ENCODE measurements at places on chromosomes 2 and 18.

DNA sequence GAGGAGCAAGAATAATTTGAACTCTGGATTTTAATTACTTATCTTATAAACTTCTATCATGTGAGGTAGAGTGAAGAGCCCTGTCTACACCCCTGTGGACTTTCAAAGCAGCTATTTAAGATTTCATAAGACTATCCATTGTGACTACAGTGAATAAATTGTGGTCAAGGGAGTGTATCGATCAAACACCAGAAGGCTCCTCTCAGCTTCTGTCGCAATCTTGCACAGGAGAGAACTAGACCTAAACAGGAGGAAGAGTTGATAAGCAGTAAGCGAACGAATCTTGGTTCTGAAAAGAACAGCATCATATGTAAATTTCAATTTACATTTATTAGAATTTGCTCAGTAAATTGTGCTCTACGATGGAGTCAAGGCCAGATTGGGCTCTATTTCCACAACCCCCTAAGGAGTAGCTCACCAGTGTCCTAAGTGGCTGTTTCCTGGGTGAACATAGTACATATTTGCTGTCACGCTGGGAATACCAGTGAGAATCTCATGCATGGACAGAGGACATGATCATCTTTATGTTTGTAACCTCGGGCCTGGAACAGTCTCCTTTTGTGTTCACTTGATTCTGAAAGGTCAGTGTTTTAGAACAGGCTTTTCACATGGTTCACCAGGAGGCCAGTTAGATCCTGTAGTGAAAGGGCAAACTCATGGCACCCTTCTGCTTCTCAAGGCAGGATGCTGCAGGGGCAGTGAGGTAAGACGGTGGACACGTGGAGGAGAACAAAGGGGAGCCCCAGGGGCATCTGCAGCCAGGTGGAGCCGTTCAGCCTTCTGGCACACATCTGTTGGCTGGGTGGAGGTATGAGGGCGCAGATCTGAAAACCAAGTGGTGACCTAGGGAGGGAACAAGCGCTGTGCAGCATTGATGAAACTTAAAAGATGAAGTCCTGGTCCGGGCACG, 33.3 kb downstream of the NPAS2 start:
- DNase-seq: no peak

DNA sequence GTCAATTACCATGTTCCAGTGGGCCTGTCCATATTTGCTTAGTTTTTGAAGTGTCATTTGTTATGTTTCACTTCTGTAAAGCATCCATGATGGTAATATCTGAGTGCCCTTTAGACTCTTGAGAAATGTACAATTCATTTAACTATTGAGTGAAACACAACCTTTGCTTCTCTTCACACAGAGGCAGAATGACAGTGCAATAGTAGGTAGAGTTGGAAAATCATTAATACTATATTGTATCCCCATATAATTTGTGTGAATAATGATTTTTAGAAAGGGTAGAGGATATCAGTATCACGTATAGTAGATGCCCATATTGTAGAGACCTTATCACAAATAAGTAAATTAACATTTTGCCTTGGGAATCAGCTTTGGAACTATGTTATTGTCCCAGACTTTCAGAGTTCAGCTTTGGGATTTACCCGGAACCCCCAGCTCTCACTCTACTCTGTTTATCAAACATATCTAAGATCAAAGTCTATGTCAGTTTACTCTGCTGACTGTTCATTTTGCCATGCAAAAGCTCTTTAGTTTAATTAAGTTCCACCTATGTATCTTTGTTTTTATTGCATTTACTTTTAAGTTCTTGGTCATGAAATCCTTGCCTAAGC, 172.7 kb upstream of the NOL4 start:
- no peak for DNase-seq

DNA sequence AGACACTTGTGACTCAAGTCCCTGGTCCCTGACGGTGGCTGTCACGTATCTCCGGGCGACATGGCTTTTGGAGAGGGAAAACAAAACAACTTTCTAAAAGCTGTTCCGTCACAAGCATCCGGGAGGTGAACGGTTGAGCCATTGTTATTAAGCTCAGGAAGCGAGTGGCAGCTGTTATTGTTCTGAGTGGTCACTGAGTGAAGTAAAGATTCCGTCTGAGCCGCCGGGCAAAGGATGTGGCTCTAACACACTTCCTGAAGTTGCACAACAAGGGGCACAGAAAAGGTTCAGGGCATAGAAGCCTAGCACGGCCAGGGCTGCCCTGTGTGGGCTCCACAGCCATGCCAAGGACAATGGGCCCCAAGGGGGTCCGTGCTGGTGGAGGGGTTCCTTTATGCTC, 24.3 kb downstream of the INPP5D start:
- no peak for DNase-seq

DNA sequence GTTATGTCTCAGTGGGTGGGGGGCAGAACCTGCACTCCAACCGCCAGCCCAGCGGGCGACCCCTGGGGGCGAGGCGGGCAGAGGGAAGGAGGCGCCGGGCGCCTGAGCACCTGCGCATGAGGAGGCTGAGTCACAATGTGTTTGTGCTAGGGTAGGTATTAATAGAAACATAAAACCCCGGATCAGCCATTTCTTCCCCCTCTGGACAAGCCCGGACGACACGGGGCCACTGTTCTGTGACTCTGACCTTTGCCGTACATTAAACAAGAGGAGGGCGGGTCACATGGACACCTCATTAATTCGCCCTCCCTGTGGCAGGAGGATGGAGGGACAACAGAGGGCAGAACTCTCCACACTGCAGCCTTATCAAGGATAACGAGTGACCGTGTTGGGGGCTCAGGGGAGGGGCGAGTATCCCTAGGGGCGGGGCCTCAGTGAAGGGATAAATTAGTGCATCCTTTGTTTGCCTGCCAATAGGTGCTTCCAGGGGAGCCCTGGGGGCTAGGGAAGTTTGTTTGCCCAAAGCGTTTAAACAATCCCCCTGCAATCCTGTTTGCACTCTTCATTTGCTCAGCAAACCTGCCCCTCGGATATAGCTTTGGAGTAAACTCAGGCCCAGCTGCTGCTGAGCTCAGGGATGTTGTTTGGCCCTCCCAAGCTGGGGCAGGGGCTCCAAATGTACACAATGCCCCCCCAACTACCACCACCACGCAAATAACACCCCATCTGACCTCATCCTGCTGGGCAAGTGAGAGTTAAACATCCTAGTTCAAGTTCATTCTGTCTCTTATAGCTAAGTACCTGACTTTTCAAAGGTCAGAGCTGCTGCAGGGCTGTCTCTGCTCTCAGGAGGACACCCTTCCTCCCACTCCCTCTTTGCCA, 171.2 kb upstream of the GLI2 start:
- no peak for DNase-seq

- no peak for DNase-seq
These were observed 89.9 kb downstream of the LYPD6 start for GRCh38 chr2:149420053-149420963.

- no peak for DNase-seq
These were observed 68.3 kb downstream of the PTPN4 start for GRCh38 chr2:119827866-119828507.

GRCh38 chr18:52499644-52500043, 159.6 kb downstream of the DCC start:
- DNase-seq: no peak

GRCh38 chr2:55929476-55929875, 5.9 kb upstream of the EFEMP1 start:
- DNase-seq: no peak

- no peak for DNase-seq
These were observed 502.1 kb downstream of the PARD3B start for GRCh38 chr2:205047273-205047839.

GRCh38 chr2:34294961-34295360, 695.9 kb upstream of the FAM98A start:
- DNase-seq: no peak

GRCh38 chr2:230713331-230714135, 891 bp downstream of the CAB39 start:
- no peak for DNase-seq

GRCh38 chr2:203975912-203976311, 39.3 kb downstream of the ICOS start:
- DNase-seq: no peak

- no peak for DNase-seq
These were observed 50.5 kb upstream of the ZNF516 start for GRCh38 chr18:76545433-76546087.

DNA sequence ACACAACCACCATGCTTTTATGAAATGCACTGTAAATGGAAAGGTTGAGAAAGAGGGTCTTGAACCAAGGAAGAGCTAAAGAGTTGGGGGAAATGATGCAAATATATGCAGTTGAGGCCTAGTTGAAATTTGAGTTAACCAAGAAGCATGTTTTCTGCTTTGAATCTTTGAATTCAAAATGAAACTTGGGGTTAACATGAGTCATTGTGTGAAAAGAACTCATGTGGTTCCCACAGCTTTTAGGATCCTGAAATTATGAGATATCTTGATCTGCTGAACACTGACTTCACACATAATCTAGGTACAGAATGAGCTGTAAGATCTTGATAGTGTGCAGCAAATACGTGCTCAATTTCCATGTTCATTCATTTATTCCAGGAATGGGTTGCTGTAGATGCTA, 422.9 kb upstream of the TRIB2 start:
- no peak for DNase-seq

- no peak for DNase-seq
These were observed 178.1 kb downstream of the FMNL2 start for GRCh38 chr2:152513029-152513428.

DNA sequence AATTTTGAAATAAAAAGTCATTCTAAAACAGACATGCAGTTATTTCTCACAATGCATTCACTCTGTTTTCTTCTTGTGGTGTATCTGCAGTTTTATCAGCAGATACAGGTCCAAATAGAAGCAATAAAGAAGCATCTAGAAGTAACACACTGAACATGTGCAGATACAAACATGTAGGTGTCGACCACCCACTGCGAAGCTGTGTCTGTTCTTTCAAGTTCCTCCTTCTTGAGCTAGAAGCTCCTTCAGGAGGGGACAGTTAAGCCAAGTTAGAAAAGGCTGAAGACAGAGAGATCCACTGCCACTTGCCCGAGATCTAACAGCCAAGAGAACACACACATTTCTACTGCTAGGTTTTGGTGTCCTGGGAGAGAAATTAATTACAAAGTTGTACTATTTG, 30.1 kb downstream of the WDFY1 start:
- no peak for DNase-seq

DNA sequence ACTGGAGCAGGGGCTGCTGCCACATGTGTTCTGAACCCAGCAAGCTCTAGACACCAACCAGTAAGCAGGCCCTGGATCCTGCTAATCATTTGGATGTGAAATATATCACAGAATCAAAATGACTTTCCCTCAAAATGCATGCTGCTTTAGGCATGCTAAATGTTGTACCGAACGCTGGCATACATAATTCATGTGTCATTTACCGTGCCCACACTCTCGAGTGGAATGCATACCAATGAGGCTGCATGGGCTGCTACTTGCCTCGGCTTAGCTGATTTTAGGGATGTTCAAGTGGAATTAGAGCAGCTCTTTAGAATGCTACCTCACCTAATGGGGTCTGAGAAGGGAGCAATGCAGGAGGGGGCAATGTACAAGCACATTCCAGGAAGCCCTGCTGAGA, 509.6 kb upstream of the RAB6C start:
- no peak for DNase-seq

DNA sequence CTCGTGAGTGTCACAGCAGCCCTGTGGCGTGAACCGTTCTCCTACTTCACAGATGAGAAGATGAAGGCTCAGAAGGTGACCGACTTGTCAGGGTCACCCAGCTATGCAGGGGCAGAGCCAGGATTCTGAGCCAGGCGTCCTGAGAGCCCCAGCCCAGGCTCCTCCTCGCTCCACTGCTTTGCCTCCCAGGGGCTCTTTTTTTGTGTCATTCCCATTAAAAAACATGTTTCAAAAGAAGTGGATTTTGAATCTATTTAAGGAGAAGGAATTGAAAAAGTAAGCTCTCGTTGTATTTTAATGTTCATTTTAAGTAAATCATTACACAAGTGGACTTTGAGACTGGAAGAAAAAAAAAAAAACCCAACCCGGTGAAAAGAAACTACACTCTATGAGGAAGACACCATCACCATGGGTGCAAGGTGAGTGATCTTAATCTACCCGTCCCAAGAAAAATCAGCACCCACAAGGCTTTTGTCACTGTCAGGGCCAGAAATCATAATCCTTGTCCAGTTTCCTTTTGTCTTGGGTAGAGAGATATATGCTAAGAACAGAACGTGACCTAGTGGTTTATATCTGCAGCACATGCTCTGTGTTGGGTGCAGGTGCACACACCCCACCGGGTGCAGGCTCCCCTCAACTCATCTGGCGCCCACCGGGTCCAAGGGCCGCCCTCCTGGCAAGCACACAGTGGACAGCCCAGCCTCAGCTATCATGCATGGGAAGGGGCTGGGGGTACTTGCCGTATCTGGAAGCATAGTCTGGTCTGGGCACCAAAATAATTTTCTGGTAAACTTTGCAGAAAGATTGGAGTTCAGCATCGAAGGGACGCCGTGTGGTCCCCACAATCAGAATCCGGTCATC, 73.5 kb upstream of the ASB18 start:
- DNase-seq: no peak

GRCh38 chr2:234429265-234429664, 67.6 kb downstream of the ARL4C start:
- no peak for DNase-seq

GRCh38 chr2:3176071-3176868, 201.3 kb downstream of the EIPR1 start:
- DNase-seq: no peak

DNA sequence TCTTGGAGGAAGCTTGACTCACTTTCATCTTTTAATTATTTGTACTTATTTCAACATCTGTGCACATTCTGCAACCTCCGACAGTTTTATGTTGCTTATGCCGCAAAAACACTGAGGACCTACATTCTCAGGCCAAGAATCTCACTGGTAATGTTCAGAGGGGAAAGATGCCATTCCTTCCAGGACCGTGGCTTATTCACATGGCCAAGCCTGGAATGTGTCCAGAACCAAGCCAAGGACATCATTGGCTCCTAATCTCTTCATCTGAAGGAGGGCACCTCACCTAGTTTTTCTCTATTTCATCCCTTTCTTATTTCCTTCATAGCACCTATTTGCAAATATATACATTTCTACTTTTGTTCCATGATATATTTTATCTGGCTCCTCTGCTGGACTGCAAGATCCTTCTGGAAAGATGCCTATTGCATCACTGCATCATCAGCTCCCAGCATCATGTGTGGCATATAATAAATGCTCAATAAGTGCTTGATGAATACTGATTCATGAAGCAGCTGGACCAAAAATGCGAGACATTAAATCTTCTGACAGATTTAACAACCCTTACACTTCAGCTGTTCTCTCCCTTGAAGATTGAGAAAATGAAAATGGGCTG, 377.1 kb downstream of the TNS1 start:
- no peak for DNase-seq

- no peak for DNase-seq
These were observed 3.2 kb downstream of the XPO1 start for GRCh38 chr2:61534926-61535325.

DNA sequence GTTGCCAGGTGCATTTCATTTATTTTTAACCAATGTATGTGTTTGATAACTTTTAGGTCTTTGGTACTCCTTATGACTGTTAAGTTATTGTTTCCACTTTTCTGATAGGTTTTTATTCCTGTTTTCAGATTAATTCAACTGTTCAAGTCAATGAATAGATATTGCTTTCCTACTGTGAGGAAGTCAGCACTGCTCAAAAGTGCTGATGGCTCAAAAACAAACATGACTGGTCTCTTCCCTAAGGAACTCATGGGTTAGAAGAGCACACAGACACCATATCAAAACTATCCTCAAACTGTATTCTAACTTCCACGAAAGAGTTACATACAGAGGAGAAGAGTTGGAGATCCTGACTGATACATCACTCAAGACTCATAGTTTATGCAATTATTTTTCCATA, 39.9 kb upstream of the REG3G start:
- no peak for DNase-seq
